T-helper 22 cell (primary cell): ENCODE measurements at places on chromosomes 13 and 19.

- DNase-seq: no peak
Measured at GRCh38 chr19:18980432-18981020, 39.5 kb upstream of the HOMER3 start.

DNA sequence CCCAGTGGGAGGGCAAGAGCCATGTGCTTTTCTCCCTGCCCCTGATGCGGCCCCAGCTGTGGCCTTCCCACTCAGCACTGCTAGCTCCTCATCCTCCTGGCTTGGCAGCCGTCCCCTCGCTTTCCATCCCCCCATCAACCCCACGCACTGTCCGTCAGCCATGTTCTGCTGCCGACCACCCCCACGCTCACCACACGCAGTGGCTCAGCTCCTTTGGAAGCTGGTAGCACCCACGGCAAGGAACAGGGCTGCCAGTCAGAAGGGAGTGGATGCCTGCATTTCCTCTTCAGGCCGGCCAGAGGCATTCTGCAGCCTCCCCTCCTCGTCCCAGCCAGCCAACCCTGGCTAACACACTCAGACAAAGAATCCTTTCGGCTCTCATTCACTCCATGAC is 6.3 kb downstream of the CALM3 start:
- no peak for DNase-seq

- no peak for DNase-seq
Measured at GRCh38 chr19:9799162-9799561, 19.7 kb downstream of the FBXL12 start.

DNA sequence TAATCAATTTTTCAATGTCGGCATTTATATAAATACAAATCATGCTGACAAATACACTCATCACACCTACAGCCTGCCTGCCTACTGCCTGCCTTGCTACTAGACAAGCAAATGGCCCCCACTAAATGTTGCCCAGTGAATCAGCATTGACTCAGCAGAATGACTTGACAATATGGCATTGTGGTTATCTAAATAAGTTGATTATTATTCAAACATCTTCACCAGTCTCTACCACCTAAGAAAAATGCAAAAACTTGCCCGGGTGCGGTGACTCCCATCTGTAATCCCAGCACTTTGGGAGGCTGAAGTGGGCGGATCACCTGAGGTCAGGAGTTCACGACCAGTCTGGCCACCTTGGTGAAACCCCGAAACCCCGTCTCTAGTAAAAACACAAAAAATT is 296.1 kb downstream of the PCDH9 start:
- DNase-seq: no peak

- DNase-seq: no peak
Measured at GRCh38 chr19:33214596-33214995, 11.1 kb downstream of the SLC7A10 start.

DNA sequence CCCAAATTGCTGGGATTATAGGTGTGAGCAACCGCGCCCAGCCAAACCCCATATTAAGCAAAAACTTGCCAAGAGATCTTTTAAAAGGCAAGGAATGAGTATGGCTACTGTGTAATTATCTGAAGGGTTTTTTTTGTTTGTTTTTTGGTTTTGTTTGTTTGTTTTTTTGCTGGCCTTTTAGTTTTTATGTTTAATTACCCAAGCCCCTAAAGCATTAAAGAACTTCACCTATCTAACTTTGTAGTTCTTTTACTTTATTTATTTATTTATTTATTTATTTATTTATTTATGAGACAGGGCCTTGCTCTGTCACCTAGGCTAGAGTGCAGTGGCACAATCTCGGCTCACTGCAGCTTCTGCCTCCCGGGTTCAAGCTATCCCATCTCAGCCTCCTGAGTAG is 40.3 kb upstream of the GARRE1 start:
- no peak for DNase-seq

DNA sequence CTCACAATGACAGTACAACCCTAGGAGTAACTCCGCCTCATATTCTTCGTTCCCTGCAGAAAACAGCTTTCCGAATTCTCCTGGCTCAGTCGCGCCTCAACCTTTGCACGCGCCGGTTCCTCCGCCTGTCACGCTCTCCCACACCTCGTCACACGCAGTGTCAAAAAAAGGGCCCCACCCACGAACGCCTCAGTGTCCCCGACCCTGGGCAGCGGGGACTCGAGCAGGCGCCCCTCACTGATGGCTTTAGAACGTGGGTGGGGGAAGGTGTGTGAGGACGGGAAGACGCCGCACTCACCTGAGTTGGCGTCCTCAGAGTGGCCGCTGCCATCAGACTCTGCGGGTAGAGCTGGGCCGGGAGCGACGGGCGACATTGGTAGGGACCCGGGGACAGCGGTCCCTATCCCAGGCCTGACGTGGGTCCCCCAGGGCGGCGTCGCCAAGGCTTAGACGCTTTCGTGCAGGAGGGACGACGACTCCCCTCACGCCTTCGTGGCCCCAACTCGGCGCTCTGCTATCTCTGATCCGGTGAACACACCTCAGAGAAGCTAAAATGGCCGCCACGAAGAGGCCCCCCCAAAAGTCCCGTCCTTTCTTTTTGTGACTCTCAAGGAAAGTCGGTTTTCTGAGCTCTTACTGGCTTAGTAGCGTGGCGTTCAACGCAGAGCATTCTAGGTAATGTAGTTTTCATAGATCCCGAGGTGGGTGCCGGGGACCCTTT is at the start of gene ZNF154:
ZNF154 (minus strand) TSS at position 564 of the 721 bp plus-strand sequence; CDS start at position 331, 233 bp downstream.
- no peak for DNase-seq

DNA sequence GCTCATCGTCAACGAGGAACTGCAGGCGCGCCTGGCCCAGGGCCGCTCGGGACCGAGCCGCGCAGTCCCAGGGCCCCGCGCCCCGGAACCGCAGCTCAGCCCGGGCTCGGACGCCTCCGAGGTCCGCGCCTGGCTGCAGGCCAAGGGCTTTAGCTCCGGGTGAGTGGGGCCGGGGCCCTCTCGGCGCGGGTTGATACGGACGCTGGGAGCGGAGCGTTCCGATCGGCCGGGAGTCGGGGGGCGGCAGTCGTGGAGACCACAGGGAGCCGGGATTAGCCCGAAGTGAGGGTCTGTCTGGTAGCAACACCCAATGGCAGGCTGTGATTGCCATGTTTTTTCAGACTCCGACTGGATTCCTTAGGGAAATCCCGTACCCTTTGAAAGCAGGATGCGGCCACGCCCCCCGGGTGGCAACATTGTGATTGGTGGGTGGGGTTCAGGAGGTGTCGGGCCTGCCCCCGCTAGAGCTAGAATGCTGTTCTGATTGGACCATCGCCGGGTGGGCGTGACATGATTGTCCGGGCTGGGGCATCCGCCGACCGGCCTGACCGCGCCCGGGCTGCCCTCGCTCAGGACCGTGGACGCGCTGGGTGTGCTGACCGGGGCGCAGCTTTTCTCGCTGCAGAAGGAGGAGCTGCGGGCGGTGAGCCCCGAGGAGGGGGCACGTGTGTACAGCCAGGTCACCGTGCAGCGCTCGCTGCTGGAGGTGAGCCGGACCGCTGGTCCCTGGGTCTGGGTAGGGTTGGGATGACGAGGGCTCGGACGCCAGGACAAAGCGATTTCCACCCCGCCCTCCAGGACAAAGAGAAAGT is 11.3 kb downstream of the EPS8L1 start:
- peak; percentile 37 for DNase-seq

GRCh38 chr19:10533646-10534386 is 9.9 kb upstream of the ATG4D start:
- no peak for DNase-seq

- no peak for DNase-seq
Measured at GRCh38 chr19:34148658-34149185, 23.6 kb upstream of the LSM14A start.

GRCh38 chr19:51541458-51542357 is 10.2 kb upstream of the SIGLEC6 start:
- no peak for DNase-seq

- DNase-seq: no peak
Measured at GRCh38 chr13:75645141-75645540, 9.0 kb downstream of the LMO7 start.

GRCh38 chr13:33375421-33375820 is 89.9 kb upstream of the STARD13 start:
- no peak for DNase-seq
